ENCODE measurements at places on chromosomes 1 and 21.

DNA sequence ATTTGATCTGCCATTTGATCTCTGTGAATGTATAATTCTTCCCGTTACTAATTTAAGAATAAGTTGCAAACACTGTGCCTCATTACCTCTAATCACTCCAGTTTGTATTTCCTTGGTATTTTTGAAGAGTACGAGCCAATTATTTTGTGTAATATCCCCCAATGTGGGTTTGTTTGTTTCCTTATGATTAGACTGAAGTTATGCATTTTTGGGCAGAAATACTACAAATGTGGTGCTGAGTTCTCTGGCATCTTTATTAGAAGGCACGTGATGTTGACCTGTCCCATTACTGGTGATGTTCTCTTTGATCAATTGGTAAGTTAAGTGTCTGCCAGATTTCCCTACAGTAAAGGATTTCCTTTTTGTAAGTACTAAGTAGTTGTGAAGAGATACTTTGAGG is 10.3 kb downstream of the MIXL1 start:
- no peak for DNase-seq

DNA sequence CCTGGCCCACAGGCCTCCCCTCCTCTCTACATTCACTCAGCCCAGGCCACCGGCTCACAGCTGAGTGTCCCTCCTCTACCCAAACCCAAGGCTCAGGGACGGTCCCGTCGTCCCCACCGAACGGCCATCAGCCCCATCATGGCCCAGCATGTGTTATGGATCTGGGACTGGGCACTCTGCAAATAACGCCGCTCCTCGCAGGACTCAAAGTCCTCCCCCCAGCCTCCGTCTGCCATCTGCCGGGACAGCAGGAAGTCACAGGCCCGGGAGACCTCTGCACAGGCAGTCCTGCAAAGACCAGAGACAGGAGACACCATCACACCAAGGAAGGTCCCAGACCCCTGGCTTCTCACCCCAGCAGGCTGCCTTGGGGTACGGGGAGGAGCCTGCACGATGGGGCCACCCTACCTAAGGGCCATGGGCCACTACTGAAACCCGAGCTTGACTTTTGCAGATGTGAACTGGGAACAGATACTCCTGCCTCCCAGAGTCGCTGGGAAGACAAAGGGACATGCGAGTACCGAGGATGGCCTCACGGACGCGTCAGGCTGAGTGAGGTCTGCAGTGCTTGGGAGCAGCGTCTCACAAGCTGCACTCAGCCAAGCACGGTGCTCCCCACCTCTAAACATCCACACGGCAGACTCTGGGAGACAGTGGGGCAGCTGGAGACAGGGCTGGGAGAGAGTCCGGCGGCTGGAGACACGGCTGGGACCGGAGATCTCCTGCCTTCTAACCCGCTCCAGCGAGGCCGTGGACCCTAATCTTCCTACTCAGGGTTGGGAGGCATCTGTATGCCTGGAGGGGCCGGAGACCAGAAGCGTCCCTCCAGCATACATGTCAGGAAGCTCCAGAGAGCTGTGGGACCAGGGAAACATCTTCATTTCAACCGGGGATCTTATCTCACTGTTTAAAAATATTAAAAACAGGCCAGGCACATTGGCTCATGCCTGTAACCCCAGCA is 10.4 kb upstream of the SPATC1L start:
- DNase-seq, result no peak

DNA sequence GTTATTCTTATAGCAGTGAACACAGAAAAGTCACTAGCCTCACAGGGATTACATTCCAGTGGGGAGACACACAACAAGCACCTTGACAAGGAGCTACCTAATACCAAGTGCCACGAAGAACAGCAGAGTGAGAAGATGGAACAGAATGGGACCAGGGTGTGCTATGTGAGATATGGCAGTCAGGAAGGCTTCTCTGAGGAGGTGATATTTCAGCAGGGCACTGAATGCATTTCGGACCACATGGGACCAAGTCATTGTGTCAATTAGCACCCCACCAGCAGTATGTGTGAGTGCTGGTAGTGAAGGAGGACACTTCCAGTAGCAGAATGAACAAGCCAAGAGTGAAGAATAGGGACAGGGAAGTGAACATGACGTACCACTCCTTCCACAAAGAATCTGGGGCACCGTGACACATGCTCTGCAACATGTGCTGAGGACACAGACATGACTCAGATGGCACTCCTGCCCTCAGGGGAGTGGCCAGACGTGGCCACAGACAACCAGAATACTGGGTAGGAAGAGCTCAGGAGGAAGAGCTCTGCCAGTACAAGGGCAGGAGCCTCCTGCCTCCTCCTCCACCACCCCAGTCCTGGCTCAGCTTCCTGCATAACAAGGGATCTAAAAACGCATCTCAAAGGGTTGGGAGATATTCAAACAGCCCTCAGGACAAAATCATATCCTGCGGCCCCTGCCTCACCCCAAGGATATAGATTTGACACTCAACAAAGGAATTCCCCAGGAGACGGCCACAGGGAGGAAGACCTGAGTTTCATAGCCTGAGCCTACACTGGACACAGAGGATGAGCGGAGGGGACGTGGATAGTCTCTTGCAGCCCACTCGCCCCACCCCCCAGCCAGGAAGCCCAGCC is 102.5 kb downstream of the TRABD2B start:
- DNase-seq, result no peak

DNA sequence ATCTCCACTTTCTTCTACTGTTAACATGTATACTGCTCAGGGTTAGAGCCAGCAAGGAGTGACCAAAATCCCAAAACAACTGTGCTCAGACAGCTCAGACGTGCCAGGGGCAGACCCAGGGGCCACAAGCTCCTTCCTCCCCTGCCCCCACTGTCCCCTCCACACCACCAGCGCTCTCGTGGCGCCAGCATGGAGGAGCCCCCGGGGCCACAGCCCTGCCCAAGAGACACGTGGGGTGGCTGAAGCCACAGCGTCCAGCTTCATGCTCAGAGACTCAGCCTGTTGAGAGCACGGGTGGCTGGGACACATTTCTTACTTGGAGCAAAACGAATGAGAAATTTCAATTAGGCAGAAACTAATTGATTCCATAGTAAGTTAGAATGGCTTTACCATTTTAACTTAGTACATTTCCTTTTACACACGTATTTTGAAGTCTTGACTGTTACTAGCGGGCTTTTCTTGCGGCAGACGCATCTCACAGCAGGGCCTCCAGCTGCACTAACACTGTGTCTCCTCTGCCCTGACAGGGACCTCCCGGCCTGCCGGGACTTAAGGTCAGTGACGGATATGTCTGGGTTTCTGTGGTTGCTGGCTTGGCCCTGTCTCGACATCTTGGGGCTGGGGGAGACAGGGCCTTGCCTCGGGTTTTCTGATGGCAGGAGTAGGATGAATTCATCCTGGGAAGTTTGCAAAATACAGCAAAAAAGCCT is 54.2 kb downstream of the SLC19A1 start:
- no peak for DNase-seq

DNA sequence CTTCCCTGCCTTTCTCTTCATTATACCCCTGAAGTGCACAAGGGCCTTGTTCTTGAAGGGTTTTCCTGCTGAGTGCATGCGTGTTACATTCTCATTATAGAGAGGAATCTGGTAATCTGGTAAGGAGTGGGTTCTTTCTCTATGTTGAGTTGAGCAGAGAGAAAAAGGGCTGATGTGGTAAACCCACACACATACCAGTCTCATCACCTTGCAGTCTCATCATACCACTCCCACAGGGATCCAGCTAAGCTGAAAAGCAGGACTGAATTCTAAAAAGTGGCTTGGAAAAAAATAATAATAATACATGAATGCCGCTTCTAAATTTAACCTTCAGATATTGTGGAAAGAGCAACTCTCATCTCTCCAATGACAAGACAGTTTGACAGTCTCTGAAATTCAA is 10.5 kb upstream of the HTR1D start:
- no peak for DNase-seq

Measured in activated T-cell treated with anti-CD3 and anti-CD28 coated beads for 4 hours (primary cell).